ENCODE measurements at places on chromosomes 2 and 18. TPM values are rescaled to one million over a fixed set of nuclear protein-coding genes. Genes with fewer than 3 reads are reported as not detected.

- no peak overlapping the region for H3K27ac ChIP-seq
- H3K27me3 ChIP-seq = no peaks in the 10 kb centered on the region
Observed at GRCh38 chr2:132731441-132731840, 61.4 kb upstream of the LYPD1 start.

- H3K4me3 ChIP-seq = no peak overlapping the region
- DNase-seq = no peak
- H3K27me3 ChIP-seq = no peaks in the 10 kb centered on the region
Observed at GRCh38 chr2:133400411-133400810, 167.9 kb downstream of the NCKAP5 start.

- H3K27me3 ChIP-seq = no peaks in the 10 kb centered on the region
- no peak overlapping the region for H3K27ac ChIP-seq
- H3K4me3 ChIP-seq = no peak overlapping the region
- DNase-seq = no peak
Observed at GRCh38 chr2:183219888-183220287, 95.6 kb downstream of the NUP35 start.

- H3K36me3 ChIP-seq = no peaks in the 10 kb centered on the region
- no peak for DNase-seq
- peaks cover 2% of the 10 kb centered on the region for H3K4me1 ChIP-seq
- H3K27me3 ChIP-seq = no peaks in the 10 kb centered on the region
- no peak overlapping the region for H3K4me3 ChIP-seq
Observed at GRCh38 chr2:121287146-121287798, 2.3 kb upstream of the TFCP2L1 start.

GRCh38 chr2:32291746-32292145 lies 14.0 kb downstream of the YIPF4 start:
- no peaks in the 10 kb centered on the region for H3K27me3 ChIP-seq
- DNase-seq = no peak
- H3K4me3 ChIP-seq = no peak overlapping the region
- H3K27ac ChIP-seq = no peak overlapping the region
- H3K36me3 ChIP-seq = no peaks in the 10 kb centered on the region

Gene NHEJ1
- 19.1 TPM for total RNA-seq

All from ovary (tissue), 10 donors.